ENCODE measurements at places on chromosomes 16 and 17.

DNA sequence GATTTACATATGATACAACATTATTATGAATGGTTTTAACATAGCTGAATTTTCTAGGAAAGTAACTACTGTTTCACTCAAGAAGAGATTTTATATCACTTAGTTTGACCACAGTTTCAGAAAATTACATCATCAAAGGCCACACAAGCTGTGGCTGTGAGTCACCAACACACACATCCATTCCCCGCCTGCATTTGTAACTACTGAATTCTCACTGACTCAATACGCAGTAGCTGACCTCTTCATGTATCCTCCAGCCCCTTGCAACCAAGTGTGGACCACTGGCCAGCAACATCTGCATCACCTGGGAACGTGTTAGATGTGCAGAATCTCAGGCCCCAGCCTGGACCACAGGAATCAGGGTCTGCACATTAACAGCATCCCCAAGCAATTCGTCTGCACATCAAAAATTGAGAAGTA lies 197.6 kb downstream of the XYLT1 start:
- DNase-seq, result no peak
- no peaks in the 10 kb centered on the region for H3K36me3 ChIP-seq
- no peak overlapping the region for H3K4me3 ChIP-seq
- no peak overlapping the region for H3K27ac ChIP-seq

GRCh38 chr17:74045608-74046280 lies 157.7 kb upstream of the RPL38 start:
- H3K4me3 ChIP-seq, result no peak overlapping the region
- H3K36me3 ChIP-seq, result no peaks in the 10 kb centered on the region
- no peak overlapping the region for H3K27ac ChIP-seq

DNA sequence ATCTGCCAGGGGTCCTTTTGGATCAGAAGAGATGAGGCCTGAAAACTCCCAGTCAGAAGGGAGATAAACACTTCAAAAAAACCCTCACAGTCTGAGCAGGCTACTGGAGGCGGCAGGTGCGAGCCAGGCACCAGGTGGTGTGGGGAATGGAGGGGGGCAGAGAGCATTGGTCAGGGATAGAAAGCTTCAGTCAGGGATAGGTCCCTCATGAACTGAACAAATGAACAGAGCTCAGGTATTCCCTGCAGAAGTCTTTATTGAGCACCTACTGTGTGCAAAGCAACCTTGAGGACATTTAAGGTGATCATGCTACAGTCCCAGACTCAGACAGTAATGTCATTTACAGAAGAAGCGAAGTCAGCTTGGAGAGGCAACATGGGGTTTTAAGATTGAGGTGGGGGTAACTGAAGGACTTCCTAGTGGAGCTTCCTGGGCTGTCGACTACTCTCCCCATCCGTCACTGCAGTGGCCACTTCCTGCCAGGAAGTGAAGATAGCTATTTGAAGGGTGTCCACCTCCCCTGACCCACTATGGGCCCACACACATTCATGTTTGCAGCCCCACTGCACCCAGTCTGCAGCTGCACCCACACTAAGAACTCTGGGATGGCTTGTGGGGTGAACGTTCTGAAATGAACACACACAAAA lies 3.2 kb downstream of the KIFC3 start:
- H3K4me3 ChIP-seq, result no peak overlapping the region
- peaks cover 8% of the 10 kb centered on the region for H3K36me3 ChIP-seq
- peak overlapping the region; percentile 93 for H3K27ac ChIP-seq
- H3K27me3 ChIP-seq, result no peaks in the 10 kb centered on the region
- no peak for DNase-seq

DNA sequence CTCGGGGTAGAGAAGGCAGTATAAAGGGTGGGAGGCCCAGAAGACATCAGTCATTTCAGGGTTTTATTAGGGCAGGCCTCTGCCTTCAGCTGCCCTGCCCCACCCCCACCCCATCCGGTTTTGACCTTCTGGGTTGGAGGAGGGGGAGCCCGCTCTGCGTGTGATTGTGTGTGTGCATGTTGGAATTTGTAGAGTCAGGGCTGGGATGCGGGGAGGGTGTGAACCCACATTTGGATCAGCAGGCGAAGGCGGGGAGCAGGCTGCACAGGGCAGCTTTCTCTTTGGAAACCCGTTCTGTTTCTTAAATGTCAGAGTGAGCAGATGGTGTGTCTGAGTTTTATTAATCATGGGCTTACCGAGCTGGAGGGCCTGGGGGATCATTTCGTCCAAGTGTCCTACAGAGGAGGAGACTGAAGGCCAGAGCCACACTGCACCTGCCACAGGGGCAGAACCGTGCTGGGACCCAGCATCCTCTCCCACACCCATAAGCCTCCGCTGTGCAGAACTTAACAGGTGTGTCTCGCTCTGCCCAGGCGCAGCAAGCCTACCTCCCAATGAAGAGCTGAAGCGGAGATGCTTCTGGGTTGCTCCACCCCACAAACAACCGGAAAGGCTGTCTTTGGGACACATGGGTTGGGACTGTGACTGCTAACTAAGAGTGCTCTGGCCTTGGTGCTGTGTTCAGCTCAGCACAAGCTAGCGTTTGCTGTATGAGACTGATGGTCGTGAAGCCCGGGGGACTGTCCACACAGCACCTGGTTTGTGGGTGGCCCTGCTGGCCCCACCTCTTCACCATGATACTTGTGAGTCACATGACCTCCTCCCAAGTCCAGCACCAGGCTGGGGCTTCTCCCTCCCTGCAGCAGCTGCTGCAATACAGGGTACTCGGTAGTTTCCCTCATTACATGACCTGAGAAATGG lies 70.9 kb upstream of the GSE1 start:
- no peak overlapping the region for H3K4me3 ChIP-seq
- peaks cover 29% of the 10 kb centered on the region for H3K4me1 ChIP-seq
- no peak for DNase-seq
- H3K27me3 ChIP-seq, result no peaks in the 10 kb centered on the region

GRCh38 chr16:12184419-12184917 lies 207.9 kb downstream of the SNX29 start:
- no peaks in the 10 kb centered on the region for H3K27me3 ChIP-seq
- peaks cover 10% of the 10 kb centered on the region for H3K4me1 ChIP-seq
- DNase-seq, result no peak
- no peak overlapping the region for H3K4me3 ChIP-seq
- H3K27ac ChIP-seq, result no peak overlapping the region

DNA sequence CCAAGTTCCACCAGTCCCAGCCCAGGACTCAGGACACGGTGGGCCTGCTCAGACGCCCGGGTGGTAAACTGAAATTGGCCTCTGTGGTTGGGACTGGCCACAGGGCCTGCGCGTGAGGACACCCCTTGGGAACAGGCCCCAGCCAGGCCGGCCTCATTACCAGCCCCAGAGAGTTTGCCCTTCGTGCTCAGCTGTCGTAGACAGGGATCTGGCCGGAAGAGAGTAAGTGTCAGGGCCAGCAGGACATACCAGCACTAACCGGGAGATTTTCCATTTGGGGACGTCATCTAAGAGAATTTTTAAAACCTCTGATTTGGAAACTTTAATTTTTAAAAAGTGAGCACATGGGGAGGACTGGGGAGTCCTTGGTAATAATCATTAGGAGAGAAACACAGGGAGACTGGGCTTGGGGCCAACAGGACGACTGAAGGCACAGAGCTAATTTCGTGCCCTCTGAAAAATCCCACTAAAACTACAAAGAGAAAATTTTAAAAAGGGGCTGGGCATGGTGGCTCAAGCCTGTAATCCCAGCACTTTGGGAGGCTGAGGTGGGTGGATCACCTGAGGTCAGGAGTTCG lies 2.4 kb upstream of the RBFOX3 start:
- no peak for DNase-seq
- H3K36me3 ChIP-seq, result no peaks in the 10 kb centered on the region
- H3K27me3 ChIP-seq, result peaks cover 50% of the 10 kb centered on the region
- H3K4me3 ChIP-seq, result no peak overlapping the region
- H3K27ac ChIP-seq, result no peak overlapping the region

DNA sequence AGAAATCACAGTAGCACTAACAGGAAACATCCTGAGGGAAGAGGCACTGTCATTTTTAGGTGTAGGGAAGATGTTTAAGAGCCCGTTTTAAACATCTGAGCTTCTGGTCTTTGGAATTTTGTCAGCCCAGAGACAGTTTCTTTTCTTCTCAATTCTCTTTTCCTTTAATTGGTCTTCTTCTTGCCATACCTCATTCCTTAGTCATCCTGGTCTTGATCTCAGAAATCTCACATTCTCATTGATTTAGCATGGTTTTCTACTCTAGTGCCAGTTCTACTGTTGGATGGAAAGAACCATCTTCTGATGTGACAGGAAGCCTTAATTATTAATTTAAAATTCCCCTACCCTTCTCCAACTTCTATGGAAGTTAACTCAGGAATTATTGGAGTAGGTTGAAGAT lies 25.4 kb downstream of the BMERB1 start:
- no peaks in the 10 kb centered on the region for H3K27me3 ChIP-seq
- H3K4me3 ChIP-seq, result no peak overlapping the region
- H3K27ac ChIP-seq, result no peak overlapping the region

- H3K36me3 ChIP-seq, result no peaks in the 10 kb centered on the region
- H3K27me3 ChIP-seq, result no peaks in the 10 kb centered on the region
- no peak overlapping the region for H3K4me3 ChIP-seq
Measured at GRCh38 chr17:4597975-4598374, 13.6 kb downstream of the SMTNL2 start.

DNA sequence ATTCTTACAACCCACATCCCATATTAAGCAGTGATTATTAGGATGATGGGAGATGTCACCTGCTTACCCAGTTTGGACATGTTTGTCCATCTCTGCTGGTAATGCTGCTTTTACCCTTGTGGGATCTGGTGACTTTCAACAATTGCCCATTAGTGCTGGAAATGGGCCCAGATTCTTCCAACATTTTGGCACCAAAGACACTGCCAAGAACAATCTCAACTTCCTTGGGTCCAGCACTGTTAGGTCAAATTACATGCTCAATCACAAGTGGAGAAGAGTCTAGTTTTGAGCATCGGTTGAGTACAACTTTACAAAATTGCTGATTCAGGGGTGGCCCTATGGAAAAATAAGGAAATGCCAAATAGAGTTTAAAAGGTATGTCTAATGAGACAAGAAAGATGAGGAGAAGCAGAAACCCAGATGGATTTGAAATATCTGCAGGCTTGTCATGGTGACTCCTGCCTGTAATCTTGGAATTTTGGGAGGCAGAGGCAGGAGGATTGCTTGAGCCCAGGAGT lies 13.0 kb upstream of the ZFP3 start:
- no peaks in the 10 kb centered on the region for H3K36me3 ChIP-seq
- H3K4me1 ChIP-seq, result no peaks in the 10 kb centered on the region
- no peak overlapping the region for H3K4me3 ChIP-seq
- H3K27me3 ChIP-seq, result no peaks in the 10 kb centered on the region
- no peak overlapping the region for H3K27ac ChIP-seq

GRCh38 chr16:57688987-57689761 lies 5.4 kb upstream of the DRC7 start:
- H3K4me1 ChIP-seq, result peaks cover 10% of the 10 kb centered on the region
- no peaks in the 10 kb centered on the region for H3K36me3 ChIP-seq
- no peaks in the 10 kb centered on the region for H3K27me3 ChIP-seq
- no peak for DNase-seq
- no peak overlapping the region for H3K4me3 ChIP-seq
- no peak overlapping the region for H3K27ac ChIP-seq

DNA sequence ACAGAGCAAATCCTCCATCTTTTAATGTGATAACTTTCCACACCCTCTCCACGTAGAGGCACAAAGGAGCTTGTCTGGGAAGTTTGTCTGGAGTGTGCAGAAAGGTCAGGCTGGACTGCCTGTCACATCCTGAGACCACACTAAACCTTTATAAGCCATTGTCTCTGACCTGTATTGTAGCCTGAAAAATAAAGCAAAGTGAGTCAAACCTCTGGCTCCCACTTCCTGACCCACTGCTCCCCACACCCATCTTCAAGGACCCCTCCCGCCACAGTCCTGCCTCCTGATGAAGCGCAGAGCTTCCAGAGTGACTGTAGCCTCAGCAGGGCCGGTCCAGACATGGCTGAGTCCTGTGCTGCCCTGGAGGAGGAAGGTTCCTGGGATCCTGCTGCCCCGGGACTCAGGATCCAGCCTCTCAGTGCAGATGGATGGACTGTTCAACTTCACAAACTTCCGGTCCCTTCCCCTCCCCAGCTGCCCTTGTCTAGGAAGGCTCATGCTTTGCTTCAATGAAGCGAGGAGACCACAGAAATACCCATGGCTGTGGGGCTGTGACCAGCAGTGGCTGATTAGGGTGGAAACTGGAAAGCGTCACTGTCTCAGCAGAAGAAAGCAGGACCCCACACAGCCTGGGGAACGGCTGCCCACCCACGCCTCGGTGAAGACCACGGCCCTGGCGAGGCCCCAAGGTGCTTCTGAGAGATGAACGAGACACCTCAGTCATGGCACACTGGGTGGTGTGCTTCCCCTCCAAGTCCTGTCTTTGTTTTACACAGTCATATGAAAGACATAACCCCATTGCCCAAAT lies 30.9 kb upstream of the CLEC18B start:
- no peak overlapping the region for H3K4me3 ChIP-seq
- no peak for DNase-seq
- H3K27ac ChIP-seq, result no peak overlapping the region
- H3K4me1 ChIP-seq, result no peaks in the 10 kb centered on the region

GRCh38 chr16:54936979-54937670 lies 6.5 kb downstream of the IRX5 start:
- no peak overlapping the region for H3K27ac ChIP-seq
- H3K4me3 ChIP-seq, result peak overlapping the region; percentile 30
- H3K4me1 ChIP-seq, result peaks cover 14% of the 10 kb centered on the region

DNA sequence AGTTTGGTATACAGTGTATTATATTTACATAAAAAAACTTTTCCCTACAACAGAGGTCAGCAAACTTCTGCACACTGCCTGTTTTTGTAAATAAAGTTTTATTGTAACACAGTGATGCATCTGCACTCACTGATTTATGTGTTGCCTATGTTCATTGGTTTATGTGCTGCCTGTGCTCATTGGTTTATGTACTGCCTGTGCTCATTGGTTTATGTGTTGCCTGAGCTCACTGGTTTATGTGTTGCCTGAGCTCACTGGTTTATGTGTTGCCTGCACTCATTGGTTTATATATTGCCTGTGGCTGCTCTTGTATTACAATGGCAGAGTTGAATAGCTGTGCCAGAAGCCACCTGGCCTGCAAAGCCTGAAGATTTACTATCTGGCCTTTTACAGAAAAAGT lies 81.6 kb downstream of the MYH11 start:
- no peaks in the 10 kb centered on the region for H3K4me1 ChIP-seq
- H3K27ac ChIP-seq, result no peak overlapping the region
- DNase-seq, result no peak
- no peaks in the 10 kb centered on the region for H3K36me3 ChIP-seq
- H3K27me3 ChIP-seq, result no peaks in the 10 kb centered on the region

DNA sequence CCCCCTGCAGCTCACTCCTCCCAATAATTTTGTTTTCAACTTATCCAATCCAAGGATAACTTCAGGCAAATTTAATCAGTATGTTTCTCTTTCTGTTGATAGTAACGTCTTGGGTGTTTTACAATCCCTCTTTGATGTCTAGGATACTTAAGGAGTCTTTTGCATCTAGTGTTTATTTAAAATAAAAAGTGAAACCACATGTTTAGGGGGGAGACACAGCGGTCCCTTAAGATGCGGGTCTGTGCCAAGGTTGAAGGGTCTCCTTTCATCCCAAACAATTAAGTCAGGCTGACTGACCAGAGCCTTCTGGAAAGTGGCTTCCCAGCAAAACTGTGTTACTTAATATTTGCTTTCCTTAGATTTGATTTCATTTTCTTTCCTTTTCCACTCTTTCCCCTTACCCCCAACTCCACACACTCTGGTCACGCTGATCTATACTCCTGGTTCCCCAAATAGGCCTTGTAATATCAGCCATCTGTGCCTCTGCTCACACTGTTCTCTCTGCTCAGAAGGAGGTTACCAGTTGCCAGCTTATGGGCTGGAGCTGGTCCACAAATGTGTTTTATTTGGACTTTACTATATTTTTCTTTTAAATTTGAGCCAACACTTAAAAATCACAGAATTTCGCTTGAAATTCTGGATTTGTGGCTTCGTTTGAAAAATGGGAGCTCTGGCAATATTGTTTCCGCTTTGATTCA lies 11.2 kb downstream of the ANKS4B start:
- DNase-seq, result no peak
- no peak overlapping the region for H3K27ac ChIP-seq
- peaks cover 6% of the 10 kb centered on the region for H3K4me1 ChIP-seq
- no peaks in the 10 kb centered on the region for H3K27me3 ChIP-seq
- peaks cover 2% of the 10 kb centered on the region for H3K36me3 ChIP-seq

Data from liver (tissue), 10 donors.